ENCODE measurements at places on chromosomes 2 and 18.

- no peak for DNase-seq
Measured at GRCh38 chr2:74149247-74149525, 1.5 kb upstream of the BOLA3 start.

DNA sequence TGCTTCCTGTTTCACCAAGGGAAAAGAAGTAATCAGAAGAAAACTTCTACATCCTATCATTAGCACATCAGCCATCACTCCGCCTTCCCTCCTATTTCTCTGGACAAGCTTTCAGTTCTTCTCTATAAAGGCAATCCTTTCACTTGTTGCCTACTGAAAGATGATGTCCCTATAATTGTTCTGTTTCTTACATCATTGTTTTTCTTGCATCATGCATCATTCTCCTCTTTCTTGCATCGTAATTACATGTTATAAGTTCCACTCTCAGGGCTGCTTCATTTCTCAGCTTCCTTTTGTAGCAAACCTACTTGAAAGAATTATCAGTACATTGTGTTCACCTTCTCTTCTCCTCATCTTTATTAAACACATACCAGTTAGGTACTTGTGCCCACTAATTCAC lies 7.2 kb downstream of the SLC30A6 start:
- DNase-seq, result no peak

GRCh38 chr18:9419956-9420631 lies 55.2 kb upstream of the RALBP1 start:
- DNase-seq, result no peak

GRCh38 chr2:31070339-31071125 lies 67.7 kb downstream of the GALNT14 start:
- no peak for DNase-seq

GRCh38 chr2:33443274-33443829 lies 33.1 kb upstream of the RASGRP3 start:
- DNase-seq, result no peak

DNA sequence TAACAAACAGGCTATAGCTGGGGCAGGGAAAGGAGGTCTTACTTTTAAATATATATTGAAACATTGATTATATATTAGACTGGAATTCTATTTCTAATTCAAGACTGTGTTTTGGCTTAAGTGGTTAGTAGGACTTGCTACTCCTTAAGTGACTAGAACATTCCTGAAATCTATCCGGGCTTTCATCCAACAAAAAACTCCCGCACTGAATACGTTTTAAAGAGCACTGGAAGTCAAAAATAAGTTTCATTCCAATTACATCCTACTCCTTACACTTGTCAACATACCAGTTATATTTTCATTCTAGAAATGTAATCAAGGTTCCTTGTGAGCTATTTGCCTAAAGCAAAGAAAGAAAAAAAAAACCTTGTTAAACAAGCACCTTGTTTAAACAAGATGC lies 204.6 kb downstream of the SP3 start:
- no peak for DNase-seq

GRCh38 chr2:158381205-158381604 lies 75.3 kb downstream of the CCDC148 start:
- DNase-seq, result no peak

- DNase-seq, result no peak
Measured at GRCh38 chr2:200405599-200406298, 99.3 kb downstream of the SPATS2L start.

DNA sequence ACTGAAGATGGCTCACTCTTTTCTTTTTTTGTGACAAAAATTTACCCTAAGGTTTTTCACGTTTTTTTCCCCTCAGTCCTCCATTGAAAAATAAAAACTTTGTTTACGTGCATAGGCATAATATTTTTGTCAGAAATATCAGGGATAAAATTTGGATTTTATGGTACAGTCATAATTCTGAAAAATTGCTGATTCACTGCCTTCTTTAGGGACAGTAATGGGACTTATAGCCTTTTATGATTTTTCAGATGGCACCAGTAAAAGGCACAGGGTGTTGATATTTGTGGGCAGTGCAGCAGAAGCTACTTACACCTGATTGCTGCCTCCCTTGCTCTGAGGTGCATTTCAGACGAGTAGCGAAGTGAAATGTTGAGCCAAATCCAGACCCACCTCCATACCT lies 139.4 kb upstream of the CDCA7 start:
- no peak for DNase-seq

DNA sequence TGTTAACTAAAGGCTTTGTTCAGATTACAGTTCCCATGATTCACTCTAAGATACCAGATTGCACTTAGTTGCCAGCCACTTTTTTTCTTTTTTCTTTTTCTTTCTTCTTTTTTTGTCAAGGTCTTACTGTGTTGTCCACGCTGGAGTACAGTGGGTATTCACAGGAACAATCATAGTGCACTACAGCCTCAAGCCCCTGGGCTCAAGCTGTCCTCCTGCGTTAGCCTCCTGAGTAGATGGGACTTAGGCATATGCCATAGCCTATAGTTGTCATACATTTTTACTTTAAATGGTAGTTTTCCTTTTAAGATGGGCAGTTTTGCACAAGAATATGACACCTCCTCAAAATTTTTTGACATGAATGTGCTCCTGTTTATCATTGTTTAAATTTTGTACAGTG lies 2.1 kb downstream of the UGP2 start:
- no peak for DNase-seq

DNA sequence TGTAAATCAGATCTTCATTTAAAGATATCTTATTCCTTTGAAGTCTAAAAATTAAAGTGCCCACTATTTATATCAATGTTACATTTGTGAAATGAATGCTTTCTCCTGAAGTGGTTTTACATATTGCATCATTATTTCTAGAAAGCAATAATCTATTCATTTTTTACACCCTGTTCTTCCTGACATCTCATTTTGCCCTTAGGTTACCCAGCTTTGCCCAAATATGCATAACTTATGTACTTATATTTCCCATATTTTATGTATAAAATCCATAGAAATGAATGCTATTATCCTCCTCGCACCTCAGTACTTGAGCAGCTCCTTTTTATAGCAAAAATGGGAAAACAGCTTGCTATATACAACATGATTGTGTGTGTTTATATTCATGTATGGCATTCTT lies 396.5 kb upstream of the DSEL start:
- DNase-seq, result no peak

DNA sequence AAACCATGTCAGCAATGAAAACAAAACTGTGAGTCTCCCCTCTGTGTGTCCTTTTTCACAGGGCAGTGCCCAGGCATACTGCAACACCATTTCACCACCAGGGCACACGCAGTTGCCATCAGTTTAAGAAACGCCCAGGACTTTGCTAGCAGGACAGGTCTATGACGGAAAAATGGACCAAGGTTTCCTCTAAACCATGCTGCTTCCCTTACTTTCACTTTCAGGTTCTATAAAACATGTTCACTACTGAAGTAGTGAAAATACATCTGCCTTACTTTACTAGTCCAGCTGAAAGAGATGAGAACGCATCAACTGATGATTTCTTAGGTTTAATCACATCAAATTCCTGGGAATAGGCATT lies 110.5 kb downstream of the TCF4 start:
- no peak for DNase-seq

- no peak for DNase-seq
Measured at GRCh38 chr18:70295192-70296188, 6.6 kb downstream of the SOCS6 start.

- DNase-seq, result no peak
Measured at GRCh38 chr18:66873899-66874298, 270.0 kb upstream of the CDH19 start.

GRCh38 chr2:207473931-207474235 lies 55.9 kb upstream of the CREB1 start:
- DNase-seq, result no peak

DNA sequence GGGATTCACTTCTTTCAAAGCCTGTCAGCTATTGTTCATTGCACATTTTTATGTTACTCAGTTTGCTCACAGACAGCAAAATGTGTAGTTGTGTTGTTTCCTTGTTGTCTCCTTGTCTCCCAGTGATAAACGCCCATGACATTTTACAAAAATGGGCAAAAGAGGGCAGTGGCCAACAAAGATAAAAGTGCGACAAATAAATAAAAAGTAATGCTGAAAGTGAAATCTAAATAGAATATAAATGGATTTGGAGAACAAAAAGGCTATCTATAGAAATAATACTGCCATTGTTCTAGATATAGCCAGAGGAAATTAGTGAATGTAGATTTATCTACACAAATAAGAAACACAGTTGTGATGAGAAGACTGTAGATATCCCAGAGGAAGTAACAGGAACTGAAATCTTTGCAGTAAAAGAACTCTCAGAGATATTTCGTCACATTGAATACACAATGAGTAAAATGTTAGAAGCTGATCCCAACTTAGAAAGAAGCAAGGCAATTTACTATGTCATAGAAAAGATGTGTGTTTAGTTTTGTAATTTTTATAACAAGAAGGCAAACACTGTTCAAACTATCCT lies 1186.2 kb upstream of the FAM98A start:
- no peak for DNase-seq

DNA sequence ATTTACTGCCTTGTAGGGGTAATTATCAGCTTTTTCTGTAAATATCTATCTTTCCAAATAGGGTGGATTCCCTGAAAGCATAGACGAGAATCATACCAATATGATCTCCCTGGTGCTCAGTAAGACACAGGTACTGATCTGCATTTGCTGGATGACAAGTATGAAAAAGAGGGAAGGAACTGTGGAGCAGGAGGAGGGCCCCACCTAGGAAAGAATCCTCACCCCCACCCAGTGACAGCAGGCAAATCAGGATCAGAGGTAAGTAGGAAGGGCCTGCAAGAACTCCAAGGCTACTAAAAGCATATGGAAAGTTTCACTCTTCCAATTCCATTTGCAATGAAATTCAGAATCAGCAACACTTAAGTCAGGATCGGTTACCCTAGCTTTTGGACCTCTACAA lies 42.3 kb downstream of the METTL8 start:
- no peak for DNase-seq

DNA sequence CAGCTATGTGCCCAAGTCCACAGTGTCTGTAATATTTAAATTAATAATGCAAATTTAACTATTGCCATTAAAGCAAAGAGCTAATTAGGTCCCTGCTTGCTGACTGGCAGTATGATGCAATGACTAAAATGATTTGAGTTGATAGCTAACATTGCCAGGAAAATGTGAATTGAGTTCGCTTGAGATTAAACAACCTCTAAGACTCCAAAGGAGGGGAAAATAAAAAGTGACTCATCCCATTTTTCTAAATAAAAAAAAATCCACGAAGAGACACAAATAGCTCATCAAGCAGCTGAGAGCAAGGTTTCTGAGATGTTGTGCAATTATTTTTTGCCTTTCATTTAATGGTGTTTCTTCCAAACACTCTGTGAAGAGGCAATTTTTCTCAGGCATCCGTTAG lies 413.0 kb downstream of the MTX2 start:
- DNase-seq, result no peak

- DNase-seq, result no peak
Measured at GRCh38 chr2:1137913-1138391, 187.3 kb downstream of the SNTG2 start.

- DNase-seq, result no peak
Measured at GRCh38 chr2:59339121-59339836, 1098.2 kb upstream of the FANCL start.
